ENCODE measurements at places on chromosomes 4 and X.

- DNase-seq: peak; percentile 57
Measured at GRCh38 chr4:144421839-144422565, 224.0 kb upstream of the HHIP start.

- peak; percentile 74 for DNase-seq
Measured at GRCh38 chrX:15664487-15665444, at the start of gene CLTRN. CLTRN (minus strand) TSS chrX:15664805; CDS start chrX:15664775, 30 bp downstream.

DNA sequence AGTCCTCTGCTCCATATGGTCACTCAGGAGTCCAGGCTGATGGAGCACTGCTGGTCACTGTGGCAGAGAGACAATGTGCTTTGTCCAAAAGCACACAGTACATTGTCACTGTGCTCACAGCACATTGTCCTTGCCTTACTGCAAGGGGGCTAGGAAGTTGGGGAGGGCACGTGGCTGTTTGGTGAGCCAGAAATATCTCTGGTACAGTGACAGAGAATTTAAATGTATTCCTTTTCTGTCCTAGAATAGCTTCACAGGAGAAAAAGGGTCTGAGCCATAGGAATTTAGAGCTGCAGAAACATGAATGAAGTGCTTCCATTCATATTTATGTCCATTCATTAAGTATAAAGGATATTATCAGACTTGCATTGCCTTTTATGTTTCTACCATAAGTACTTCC is 110.8 kb upstream of the TRIM2 start:
- no peak for DNase-seq

DNA sequence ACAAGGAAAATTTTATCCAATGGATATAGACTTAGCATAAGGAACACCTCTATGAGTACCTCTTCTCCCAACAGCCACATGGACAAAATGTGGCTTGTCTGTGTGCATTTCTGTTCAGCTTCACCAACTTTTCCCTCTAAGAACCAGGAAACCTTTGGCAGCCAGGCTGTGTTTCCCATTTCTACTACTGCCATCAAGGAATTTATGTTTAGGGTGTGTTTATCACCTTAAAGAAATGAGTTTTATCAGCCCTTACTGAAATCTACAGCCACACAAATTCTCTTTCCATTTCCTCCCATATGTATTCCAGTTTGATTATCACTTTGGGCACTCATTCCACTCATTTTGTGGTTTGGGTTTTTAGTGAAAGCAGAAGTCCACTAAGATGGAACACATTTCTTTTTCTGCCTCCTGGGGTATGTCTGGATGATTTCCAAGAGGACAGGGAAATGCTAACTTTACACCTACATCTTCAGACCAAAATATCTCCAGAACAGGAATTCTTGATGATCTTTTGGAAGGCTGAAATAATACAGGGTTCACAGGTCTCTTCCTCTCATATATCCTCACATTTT is 82.6 kb upstream of the MAOA start:
- DNase-seq: no peak

DNA sequence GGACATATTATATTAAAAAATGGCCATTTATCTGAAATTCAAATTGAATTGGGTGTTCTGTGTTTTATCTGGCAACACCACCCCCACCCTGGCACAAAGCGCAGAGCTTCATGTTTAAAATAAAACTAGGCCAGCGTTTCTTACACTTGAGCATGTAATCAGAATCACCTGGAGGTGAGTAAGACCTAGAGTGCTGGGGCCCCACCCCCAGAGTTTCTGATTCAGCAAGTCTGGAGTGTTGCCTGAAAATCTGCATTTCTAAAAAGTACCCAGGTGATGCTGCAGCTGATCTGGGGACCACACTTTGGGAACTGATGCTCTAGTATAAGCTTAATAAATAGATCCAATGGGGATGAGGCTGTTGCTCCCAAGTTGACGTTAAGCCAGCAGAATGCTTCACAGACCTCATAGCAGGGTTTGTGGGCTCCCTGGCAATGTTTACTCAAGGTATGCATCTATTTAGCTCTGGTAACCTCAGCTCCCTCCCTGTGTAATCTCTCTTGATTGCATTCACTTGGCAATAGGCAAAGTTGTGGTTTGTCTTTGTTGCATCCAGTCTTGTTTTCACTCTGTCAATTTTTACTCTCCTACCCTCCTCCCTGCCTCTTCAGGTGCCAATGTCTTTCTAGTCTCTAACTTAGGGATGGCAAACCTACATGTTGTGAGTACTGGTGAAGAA is 99.8 kb upstream of the TEX13D start:
- DNase-seq: no peak

- DNase-seq: no peak
Measured at GRCh38 chr4:73864961-73865360, 4.2 kb upstream of the CXCL1 start.

- peak; percentile 75 for DNase-seq
Measured at GRCh38 chr4:73727685-73728084, 12.7 kb upstream of the CXCL8 start.

- DNase-seq: no peak
Measured at GRCh38 chr4:162509333-162509732, 345.5 kb upstream of the FSTL5 start.

DNA sequence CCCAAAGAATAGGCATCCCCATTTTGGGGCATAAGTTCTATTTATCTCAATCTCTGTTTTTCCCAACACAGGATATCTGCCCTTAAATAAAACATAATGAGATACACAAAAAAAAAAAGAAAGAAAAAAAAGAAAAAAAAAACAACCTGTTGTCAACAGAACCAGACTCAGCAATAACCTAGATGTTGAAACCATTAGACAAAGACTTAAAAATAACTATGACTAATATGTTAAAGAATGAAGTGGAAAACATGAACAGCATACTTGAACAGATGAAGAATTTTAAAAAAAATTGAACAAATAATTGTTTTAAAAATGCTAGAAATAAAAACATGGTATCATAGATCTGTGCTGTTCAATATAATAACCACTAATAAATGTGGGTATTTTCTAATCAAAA is 93.4 kb upstream of the RXFP1 start:
- peak; percentile 29 for DNase-seq

Data from renal cortical epithelial cell (primary cell).